ENCODE measurements at places on chromosomes 4 and X.
A peak's percentile ranks its signal among the peaks of the same experiment; 100 is the strongest.

DNA sequence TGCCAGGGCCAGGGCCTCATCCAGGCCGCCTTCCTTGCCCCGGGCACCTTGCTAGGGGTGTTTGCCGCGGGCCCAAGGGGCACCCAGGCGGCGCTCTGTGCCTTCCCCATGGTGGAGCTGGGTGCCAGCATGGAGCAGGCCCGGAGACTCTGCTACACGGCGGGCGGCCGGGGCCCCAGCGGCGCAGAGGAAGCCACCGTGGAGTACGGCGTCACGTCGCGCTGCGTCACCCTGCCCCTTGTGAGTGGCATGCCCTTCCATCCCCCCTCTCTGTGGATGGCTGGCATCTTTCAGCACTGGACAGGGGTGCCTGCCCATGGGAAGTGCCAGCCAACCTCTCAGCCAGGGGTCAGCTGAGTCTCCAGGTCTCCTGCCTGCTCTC is 3.6 kb downstream of the PLXNB3 start:
- DNase-seq: no peak

- DNase-seq: no peak
Measured at GRCh38 chr4:122403861-122404260, 25.1 kb downstream of the ADAD1 start.

- peak; percentile 30 for DNase-seq
Measured at GRCh38 chr4:172998527-172999469, 169.8 kb upstream of the GALNT7 start.

DNA sequence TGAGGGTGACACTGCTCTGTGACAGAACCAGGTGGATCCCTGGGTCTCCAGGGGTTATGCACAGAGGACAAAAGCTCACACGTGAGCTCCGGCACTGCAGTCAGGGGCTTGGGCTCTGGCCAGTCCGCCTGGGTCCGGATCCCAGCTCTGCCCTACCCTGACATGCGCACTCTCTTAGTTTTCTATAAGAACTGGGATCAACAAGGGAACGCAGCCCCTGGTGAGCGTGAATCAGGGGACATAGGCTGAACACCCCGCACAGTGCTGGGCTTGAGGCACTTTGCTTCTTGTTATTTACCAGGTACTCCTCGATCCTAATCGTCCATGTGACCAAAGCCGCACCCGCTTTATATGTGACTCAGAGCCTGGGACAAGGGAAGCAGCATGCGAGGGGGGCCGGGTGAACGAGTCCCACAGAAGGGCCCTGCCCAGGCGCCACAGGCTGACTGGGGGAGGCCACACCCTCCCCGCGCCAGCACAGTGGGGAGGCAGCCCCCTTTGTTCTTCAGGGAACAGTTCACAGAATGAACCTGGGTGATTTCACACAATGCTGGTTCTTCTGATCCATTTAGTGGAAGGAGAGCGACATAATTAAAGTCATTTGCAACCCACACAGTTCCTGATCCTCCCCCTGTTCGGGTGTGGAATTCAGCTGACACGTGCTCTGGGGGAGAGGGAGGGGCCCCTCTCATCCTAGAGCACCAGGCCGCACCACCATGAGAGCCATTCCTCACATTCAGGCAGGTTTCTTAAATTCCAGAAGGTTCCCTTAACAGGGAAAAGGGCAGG is 55.5 kb downstream of the WFS1 start:
- DNase-seq: no peak

GRCh38 chr4:143288171-143288570 is 48.5 kb upstream of the GAB1 start:
- no peak for DNase-seq

- DNase-seq: no peak
Measured at GRCh38 chr4:704198-704891, 1.3 kb upstream of the PCGF3 start.

DNA sequence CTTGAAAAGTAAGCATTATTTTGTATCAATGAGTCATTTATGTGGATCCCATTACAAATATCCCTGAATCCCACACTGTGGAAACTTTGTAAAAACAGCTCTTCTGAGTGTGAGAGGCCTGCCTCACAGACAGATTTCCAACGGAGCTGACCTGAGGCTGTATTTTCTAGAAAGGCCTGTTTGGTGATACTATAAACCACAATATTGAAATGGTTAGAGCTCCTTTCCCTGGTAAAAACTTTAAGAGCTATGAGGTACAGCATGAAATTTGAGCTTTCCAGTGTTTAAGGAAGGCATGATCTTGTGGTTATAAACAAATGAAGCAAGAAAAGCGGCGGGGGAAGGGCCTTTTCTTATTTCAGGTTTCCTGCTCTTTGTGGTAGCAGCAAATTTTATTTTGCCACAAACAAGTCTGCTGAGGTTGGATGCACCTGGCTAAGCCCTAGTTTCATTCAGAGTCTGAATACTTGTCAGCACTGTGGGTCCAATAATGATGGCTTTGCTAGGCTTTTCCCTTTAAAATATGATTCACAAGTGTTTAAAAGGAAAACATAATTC is 86.8 kb upstream of the ETNPPL start:
- DNase-seq: peak; percentile 66

DNA sequence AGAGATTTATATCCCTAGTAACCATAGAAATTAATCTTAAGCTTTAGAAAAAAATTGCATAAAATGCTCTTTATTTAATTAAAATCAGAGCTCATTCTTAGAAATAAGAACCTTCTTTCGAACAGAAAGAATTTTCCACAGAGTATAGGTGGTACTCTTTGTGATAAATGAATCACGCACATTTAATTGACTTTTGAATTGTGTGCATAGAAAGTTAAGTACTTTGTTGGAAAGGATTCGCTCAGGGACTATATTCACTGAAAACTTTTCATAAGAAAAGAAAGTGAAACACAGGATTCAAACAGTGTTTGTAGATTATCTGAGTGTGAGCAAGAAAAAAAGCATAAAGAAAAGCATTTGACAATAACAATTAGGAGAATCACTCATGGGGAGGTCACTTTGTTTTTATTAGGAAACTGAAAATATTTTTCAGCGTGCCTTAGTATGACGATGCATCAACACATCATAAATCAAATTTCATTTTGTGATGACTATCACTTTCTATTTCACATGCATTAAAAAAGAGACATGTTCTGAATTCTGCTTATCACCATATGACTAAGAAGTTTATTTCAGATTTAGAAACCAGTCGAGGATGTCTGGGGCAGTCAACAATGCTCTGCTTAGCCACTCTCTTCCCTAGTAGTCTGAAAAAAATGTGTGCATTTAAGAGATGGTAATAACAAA is 49.5 kb downstream of the STX18 start:
- DNase-seq: peak; percentile 78

GRCh38 chr4:105527081-105527480 is 25.3 kb upstream of the ARHGEF38 start:
- no peak for DNase-seq

- no peak for DNase-seq
Measured at GRCh38 chr4:95510877-95511276, 37.9 kb downstream of the UNC5C start.

- no peak for DNase-seq
Measured at GRCh38 chrX:22373766-22374165, 101.1 kb downstream of the CBLL2 start.

- peak; percentile 16 for DNase-seq
Measured at GRCh38 chr4:113636438-113636818, 125.1 kb downstream of the CAMK2D start.

- DNase-seq: no peak
Measured at GRCh38 chr4:106192131-106192530, 123.9 kb downstream of the TBCK start.

DNA sequence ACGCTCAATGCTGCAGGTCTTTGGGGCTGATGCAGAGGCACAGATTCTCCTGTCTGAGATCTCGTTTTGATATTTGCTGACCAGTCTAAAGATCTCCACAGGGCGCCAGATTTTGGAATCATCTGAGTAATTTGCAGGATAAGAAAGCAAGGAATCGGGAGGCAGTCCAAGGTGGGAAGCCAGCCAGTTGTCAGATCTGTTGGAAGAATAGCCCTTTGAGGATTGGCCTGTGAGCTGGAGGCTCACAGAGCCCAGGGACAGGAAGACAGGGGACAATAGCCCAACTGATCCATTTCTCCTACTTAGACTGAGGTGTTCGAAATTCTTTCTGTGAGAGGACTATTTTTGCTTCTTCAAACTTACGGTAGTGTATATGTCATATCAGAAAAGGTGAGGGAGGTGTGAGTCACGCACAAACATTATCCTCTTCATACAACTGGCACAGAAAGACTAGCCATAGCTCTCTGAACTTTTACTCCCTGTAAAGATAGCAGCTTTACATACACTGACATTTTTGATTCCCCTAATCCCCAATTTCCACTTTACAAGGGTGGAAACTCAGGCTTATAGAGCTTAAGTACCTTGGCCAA is 8.8 kb downstream of the DIPK2B start:
- DNase-seq: no peak

- no peak for DNase-seq
Measured at GRCh38 chrX:21948897-21949578, 8.5 kb downstream of the SMS start.

- peak; percentile 37 for DNase-seq
Measured at GRCh38 chr4:120841580-120841979, 80.9 kb downstream of the PRDM5 start.

DNA sequence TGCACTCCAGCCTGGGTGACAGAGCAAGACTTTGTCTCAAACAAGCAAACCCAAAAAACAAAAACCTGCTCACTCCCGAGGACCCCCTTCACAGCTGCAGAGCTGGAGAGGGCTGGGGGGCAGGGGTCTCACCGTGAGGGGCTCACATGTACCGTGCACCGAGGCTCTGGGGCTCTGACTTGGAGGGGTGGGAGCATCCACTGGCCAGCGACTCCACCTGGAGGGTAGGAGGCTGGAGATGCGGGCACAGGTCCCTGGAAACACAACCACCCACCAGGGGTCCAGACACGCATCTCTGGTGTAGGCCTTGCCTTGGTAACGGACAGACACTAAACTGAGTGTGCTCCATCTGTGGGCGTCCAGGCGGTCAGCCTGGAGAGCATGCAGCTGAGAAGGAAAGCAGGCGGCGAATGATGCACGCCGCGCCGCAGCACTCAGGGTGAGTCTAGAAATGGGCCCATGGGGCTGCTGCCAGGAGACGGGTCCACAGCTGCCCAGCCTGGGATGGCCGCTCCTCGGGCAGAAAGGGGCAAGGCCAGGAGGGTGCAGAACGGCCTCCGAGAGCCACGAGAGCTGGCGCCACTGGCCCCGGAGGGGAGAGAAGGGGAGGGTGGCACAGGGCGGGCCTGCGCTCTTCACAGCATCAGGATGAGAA is 26.1 kb downstream of the PPP2R3B start:
- DNase-seq: no peak

Measured in EL (cell line).